ENCODE measurements at places on chromosomes 6 and 20.

GRCh38 chr6:45946887-45947286, 68.8 kb downstream of the CLIC5 start:
- DNase-seq, result no peak

GRCh38 chr6:14658030-14658429, 540.5 kb downstream of the CD83 start:
- no peak for DNase-seq

- no peak for DNase-seq
Measured at GRCh38 chr6:92979281-92979680, 440.1 kb downstream of the EPHA7 start.

DNA sequence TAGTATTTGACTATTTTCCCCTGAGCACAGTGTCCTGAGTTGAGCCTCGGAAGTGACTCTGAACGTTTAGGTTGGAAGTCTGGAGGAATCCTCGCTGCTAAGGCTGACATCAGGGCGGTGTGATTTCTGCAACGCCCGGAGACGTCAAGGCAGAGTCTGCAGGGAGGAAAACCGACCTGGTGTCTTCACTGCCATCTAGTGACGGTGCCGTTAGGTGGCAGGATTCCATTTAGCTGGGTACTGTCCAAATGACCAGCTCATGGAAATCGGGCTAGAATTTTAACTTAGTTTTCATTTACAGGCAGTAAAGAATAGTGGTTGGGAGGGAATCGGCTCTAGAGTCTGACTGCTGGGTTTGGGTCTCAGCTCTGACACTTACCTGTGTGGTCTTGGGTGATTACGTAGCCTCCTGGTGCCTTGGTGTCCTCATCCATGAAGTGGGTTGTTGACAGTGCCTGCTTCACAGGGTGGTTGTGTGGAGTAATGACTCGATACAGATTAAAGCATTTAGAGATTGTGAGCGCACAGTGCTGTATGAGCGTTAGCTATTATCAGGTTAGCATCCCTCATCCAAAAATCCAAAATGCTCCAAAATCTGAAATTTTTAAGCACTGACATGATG, 35.0 kb downstream of the FOXF2 start:
- no peak for DNase-seq
